ENCODE measurements at places on chromosomes 11 and 22.

- DNase-seq: no peak
These were observed 524.2 kb upstream of the CHORDC1 start for GRCh38 chr11:90747057-90747456.

DNA sequence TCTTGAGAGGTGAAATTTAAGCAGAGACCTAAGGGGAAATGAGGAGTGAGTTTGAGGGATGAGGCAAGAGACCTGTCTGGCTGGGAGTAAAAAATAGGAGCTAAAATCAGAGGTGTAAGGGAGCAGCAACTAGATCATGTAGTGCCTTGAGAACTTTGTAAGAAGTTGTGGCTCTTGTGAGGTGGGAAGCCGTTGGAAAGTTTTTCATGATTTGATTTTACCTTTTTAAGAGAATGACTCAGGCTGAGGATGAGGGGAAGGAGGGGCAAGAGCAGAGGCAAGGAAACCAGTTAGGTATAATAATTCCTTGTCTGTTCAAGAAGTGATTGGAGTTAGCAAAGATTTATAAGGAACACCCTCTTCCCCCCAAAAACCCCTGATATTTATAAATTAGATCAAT, 25.8 kb downstream of the QSER1 start:
- no peak for DNase-seq

- DNase-seq: no peak
These were observed 10.4 kb downstream of the NUP98 start for GRCh38 chr11:3786781-3787428.

DNA sequence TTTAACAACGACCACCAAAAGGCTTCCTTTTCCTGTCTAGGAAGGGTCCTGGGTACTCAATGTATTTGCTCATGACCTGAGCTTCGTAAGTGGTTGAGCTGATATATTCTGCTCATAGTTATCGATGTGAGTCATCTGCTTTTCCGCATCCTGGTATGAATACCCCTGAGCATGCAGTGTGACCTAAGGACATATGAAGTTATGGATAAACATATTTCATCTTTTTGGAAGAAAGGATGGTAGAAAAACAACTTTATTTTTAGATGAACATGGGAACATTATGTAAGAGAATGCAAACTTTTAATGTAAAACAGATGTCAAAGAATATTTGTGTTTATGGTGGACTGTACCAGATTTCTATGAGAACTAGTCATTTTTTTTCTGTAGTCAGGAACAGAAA, 28.4 kb downstream of the TRPC6 start:
- peak; percentile 47 for DNase-seq

DNA sequence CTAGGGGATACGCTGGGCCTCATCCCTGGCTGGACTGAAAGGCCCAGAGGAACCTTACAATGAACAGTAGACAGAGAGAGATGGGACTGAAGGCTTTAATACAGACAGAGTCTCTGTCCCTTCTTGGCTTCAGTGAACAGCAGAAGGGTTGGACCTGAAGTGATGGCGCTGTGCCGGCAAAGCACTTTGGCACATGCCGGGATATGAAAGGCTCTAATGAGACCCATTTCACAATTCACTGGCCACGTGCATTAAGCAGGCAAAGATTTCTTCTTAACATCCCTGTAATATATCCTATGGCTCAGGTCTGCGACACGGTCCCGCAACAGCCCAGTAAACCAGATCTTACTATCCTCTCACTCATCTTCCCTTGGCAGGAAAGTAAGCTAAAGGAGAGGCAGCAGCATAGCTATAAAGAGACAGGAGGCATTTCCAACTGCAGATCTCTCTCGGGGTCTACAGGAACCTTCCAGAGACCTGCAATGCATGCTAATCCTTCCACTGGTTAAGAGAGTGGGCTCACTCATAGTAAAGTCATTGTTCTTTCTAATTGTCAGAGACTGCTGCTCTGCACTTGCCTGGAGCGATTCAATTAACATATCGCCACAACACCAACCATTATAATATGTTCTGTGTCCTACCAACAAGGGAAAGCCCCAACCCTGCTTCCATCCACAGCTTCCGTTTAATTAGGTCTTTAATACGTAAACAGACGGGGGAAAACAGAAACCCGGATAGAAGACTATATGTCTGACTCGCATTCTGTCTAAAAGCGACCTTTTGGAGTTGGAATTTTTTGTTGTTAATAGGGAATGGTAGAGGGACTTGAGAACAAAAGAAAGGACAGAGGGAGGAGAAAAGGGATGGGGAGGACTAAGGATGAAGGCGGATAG, 1179.0 kb downstream of the LRRC4C start:
- no peak for DNase-seq

DNA sequence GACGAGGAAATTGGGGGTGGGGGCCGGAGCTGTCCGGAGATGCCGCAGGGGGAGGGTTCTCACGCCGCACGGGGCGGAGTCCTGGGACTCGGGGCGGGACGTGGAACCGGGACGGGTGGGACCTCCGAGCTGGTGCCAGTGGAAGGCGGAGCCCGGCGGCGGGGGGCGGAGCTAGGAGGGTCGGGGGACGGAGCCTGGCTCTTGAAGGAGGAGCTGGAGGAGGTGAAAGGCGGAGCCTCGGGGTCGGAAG, 271 bp downstream of the FKBP2 start:
- peak; percentile 99 for DNase-seq

DNA sequence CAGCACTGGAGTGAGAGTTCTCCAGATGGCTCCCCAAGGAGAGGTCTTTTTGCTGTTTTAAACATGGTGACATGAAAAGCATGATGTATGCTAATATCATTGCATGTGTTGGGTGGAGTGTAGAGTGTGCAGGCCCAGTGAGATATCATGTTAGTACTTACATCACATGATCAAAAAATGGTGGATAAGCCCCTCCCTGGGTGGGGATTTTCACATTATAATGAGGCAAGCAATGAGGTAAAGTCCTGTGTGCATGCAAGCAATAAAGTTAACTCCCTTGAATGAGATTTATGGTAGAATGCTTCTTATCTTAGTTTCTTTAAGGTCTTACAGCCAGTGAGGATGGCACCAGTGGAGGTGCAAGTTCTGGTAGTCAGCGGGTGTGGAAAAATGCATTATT, 8.5 kb downstream of the FAM111B start:
- DNase-seq: no peak

DNA sequence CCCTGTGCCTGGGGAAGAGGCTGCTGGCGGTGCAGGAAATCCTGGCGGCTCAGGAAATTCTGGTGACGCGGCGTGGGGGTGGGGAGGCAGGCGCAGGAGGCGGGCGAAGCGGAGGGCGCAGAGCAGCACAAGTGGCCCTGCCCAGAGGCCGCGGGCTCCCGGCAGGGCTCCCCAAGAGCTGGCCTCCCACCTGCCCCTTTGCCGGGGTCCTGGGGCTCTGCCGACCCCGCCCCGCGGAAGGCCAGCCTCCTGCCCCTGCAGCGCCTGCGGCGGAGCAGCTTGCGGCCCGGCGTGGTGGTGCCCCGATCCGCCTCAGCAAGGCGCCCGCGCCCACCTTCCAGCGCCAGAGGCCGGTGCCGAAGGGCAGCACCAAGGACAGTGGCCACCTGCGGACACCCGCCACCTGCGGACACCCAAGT, 100.2 kb upstream of the OR4C13 start:
- no peak for DNase-seq

DNA sequence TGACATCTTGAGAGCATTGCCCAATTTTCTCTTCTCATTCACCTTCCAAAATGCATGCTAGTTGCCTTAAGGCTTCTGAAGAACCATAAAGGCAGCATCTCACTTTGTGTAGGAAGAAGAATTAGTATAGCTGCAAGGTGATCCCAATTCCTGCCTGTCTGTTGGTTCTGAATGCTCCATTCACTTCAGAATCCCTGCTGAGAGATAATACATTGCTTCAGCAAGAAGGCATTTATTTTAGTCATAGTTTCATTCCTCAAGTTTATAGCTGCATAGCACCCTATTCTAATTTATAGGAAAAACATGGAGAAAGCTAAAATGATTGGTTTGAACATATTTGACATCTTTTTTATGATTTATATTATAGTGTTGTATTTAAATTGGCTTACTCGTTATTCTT, 181.3 kb downstream of the METTL15 start:
- no peak for DNase-seq

GRCh38 chr11:66011785-66012303, at the start of gene CST6:
Gene CST6, plus strand, starts transcription at chr11:66012008. Its CDS starts 37 bp downstream, at chr11:66012045.
- DNase-seq: no peak

DNA sequence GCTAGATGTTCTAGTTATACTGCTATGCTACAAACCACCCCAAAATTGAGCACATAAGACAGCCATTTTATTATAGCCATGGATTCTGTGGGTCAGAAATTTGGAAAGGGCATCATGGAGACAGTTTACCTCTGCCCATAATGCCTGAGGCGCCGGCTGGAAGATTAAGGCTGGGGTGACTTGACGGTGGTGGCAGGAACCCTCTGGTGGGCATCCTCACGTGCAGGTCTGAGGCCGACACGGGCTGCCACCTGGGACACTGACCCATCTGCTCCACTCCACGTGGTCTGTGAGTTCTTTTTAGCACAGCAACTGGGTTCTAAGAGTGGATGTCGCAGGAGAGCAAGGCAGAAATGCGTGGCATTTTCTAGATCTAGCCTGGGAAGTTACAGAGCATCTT, 40.0 kb upstream of the PRDM11 start:
- DNase-seq: no peak

DNA sequence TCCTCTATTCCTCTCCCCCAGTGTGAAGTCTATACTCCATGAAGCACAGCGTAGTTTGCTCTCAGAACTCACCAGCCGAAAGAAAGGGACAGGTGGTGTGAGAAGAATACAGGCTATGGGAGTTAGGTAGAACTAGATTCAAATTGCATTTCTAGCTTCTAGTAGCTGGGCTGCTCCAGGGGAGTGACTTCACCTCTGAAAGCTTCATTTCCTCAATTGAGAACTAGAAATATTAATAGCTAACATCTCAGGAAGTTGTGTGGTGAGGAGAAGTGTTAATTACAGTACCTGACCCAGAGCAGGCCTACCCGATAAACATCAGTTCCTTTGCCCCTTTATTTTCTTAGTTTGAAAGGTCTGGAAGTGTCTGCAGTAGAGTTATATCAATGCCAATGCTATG, 484.7 kb upstream of the TENM4 start:
- no peak for DNase-seq

DNA sequence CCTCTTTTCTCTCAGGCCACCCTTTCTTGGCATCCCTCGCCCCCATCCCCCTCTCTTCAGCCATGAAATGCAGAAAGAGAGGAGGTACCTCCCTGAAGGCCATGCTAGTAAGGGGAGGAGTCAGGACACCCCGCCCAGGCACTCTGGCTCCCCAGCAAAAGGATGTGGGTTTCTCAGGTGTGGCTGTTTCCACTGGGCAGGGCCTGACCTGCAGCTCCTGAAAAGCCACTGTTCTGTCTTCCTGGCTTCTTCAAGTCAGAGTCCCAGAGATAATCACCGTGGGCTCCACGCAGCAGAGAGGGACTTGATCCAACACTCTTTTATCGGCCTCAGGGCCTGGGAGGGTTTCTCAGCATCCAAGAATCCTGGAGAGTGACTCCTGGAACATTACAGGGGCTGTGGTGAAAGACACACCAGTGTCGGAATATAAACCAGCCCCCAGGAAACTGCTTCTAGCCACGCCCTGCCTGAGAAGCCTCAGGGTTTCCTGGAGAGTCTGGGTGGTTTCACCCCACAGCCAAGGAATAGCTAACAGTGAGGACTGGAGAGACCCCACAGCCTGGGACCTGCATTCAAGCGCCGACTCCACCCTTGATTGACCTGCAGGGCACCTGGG, 45.7 kb upstream of the TSPAN18 start:
- DNase-seq: no peak

DNA sequence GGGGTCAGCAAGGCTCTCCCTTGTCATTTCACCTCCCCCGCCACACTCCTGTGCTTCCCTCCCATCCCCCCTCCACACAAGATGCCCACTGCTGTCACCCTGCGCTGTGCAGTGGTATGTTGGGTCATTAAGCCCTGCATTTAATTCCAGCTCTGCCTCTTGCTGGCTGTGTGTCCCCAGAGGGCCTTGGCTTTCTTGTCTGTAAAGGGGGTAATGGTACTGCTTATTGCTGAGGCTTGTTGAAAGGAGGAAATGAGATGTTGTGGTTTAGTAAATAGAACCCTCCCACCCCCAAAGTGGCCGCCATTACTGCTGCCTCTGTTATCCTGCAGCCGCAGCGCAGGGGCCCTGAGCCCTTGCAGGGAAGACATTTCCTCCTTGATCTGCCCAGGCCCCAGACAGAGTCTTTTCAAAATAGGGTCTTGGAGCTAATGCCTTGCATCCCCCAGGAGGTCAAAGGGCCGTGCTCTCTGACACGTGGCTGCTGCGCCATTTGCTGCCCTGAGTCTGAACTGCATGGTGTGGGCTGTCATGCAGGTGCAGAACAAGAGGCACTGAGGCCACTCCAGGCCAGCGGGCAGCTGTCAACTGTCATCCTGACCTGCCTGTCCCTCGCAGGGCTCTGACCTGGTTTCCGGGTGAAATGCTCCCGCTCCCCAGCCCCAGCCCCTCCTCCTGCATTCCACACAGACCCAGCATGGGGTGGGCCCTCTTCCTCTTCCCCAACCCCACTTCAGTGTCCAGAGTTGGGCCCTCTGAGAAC, 18.7 kb downstream of the PVALB start:
- DNase-seq: no peak

DNA sequence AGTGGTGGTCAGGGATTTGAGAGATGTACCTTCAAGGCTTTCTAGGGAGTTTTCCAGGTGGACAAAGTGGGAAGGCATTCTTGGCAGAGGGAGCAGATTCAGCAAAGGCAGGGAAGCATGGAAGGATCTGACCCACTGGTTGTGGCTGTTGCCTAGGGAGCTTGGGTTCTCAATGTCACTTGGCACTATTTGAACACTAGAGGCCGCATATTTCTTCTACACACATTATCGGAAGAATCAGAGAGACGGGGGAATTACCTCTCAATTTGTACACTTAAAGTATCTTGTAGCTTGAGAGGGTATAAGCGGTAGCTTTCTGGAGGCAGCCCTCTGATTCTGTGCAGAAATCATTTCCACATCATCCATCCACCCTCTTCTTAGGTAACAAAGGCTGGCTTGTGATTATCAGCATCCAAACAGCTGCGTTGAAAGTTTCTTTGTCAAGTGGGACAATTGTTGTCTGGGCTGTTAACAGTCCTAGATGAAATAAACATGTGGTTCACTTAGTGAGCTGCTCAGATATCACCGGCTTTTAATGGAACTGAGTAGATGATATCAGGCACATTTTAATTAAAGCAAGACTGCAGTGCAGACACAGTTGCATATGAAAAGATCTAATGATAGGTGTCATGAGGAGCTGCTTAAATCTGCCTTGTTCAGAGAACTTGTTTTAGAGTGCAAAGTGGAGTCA, 2.6 kb downstream of the NELL1 start:
- no peak for DNase-seq

- no peak for DNase-seq
These were observed 717.6 kb upstream of the ANO5 start for GRCh38 chr11:21475276-21475675.

GRCh38 chr11:10625281-10625981, 57.0 kb upstream of the LYVE1 start:
- DNase-seq: no peak

DNA sequence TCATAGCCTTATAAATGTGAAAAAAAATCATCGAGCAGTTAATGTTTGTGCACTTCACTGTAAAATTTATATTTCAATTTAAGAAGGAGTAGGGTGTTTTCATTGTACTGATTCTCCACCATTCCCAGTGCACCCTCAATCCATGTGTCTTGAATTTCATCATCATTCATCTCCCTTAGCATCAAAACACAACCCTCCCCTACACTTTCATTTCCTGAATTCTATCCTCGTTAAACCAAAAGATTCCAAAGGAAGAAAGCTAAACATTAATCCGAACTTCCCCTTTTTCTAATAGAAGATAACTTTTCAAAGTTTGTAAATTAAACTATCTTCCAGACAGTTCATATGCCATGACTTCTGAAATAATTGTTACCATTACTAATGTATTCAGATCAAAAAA, 34.1 kb upstream of the OR8B8 start:
- no peak for DNase-seq
